MCF 10A (cell line): ENCODE measurements at places on chromosomes 7 and 10.

DNA sequence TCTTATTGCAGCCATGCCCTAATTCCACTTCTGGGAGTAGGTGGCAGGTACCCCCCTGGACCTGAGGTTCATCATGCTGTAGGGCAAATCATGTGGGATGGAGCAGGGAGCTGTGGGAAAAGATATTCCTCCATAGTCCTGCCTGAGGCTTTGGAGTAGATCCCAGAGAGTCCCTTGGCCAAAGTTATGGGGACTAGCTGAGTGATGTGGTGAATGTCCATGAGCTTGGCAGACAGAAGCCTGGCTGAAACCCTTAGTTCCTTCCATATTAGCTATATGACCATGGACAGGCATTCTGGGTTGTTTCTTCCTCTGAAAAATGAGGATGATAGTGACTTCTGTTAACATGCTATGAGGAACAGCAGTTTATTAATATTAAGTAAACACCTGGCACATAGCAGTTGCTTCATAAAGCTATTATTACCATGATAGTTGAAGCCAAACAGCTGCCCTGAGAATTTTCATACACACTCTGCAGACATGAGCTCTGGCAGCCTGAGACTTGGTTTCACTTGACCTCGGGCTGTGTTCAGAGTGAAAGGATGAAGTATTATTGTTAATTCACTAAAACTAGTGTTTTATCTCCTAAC is 15.0 kb upstream of the IMPDH1 start:
- DNase-seq = no peak

GRCh38 chr7:136677471-136678365 is 190.7 kb upstream of the CHRM2 start:
- DNase-seq = peak; percentile 25

- DNase-seq = no peak
Measured at GRCh38 chr10:16770670-16771069, 46.6 kb downstream of the RSU1 start.

DNA sequence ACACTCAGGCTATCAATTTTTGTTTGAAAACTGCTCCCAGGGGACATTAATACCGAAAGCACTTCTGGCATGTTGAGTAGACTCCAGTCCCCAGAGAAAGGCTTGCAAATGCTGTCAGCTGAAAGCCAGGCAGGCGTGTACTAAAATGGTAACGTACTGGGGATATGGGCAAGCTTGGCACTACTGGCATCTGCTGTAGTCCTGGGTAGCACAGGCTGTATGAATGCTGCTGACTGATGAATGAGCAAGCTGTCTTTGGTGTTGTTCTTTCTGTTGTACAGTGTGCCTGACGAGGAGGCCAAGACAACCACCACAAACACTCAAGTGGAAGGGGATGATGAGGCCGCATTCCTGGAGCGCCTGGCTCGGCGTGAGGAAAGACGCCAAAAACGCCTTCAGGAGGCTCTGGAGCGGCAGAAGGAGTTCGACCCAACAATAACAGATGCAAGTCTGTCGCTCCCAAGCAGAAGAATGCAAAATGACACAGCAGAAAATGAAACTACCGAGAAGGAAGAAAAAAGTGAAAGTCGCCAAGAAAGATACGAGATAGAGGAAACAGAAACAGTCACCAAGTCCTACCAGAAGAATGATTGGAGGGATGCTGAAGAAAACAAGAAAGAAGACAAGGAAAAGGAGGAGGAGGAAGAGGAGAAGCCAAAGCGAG is 53.5 kb upstream of the AGBL3 start:
- DNase-seq = no peak

DNA sequence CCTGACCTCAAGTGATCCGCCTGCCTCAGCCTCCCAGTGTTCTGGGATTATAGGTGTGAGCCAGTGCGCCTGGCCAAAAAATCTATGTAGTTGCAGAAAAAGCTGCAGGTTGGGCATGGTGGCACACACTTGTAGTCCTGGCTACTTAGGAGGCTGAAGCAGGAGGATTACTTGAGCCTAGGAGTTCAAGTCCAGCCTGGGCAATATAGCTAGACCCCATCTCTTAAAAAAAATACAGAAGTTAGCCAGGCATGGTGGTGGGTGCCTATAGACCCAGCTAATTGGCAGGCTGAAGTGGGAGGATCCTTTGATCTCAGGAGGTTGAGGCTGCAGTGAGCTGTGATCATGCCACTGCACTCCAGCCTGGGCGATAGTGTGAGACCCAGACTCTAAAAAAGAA is 24.8 kb upstream of the CAMK1D start:
- no peak for DNase-seq

DNA sequence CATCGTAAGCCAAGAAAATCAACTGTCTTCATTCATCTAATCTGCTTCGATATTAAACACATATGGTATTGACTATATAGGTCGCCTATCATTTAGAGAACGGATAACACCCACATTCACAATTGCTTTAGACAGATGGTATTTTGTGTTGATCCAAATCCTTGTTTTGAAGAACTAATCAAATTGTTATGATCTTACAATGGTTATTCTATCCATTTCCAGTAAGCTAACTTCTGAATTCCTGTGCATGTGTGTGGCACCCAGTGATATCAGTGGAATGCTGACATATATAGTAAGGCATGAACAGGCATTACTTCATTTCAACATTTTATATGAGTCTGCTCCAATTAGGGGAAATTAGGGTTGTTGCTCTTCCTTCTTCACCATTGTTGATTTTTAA is 98.8 kb downstream of the SEMA3E start:
- DNase-seq = no peak

GRCh38 chr7:876972-877311 is 588 bp downstream of the GET4 start:
- no peak for DNase-seq

DNA sequence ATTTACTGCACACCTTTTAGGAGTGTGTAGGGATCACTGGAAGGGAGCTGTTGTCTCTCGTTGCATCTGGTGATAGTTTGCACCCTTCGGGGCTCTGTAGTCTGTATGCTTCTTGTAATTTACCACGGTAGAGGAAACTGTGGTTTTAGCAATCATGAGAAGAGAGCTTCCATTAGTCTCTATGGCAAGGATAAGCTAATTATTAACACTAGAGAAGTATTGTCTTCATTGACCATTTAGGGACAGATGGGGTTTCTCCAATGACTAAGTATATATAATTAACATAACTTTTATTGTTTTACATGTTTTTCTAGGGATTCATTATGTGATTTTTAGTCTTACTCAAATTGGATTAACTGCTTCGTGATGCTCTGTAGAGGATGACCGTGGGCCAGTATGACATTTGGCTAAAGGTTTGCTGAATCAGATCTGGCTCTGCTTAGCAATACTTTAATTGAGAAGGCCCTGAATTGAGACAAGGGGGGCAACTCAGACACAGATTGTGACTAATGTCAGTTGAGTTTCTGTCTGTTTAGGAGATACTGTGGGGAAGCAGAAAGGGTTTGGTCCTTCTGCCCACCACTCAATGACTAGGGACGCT is 8.7 kb downstream of the SLC18A2 start:
- DNase-seq = no peak
